Activated T-cell treated with anti-CD3 and anti-CD28 coated beads for 24 hours (primary cell): ENCODE measurements at places on chromosomes 4 and X.

- no peak for DNase-seq
These were observed 46.9 kb downstream of the BMPR1B start for GRCh38 chr4:94804650-94805049.

- DNase-seq = no peak
These were observed 137.3 kb upstream of the ANXA10 start for GRCh38 chr4:167955006-167955405.

- DNase-seq = no peak
These were observed 103.6 kb downstream of the RTL3 start for GRCh38 chrX:78555401-78555980.

DNA sequence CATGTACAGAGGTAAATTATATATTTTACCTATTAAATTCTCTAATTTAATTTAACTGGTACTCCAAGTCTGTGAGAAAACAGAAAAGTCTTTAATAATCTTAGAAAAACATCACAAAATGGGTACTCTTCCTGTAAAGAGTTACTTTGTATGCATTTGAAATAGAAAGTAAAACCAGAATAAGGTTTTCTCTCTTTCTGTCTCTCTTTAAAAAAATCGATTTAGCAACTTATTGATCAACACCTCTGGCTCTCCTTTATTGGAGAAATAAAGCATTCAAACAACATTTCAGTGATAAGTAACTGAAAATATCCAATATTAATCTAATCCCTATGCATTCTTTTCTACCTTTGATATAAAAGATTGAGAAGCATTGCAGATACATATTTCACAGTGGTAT lies 27.4 kb downstream of the ATOH1 start:
- DNase-seq = no peak

DNA sequence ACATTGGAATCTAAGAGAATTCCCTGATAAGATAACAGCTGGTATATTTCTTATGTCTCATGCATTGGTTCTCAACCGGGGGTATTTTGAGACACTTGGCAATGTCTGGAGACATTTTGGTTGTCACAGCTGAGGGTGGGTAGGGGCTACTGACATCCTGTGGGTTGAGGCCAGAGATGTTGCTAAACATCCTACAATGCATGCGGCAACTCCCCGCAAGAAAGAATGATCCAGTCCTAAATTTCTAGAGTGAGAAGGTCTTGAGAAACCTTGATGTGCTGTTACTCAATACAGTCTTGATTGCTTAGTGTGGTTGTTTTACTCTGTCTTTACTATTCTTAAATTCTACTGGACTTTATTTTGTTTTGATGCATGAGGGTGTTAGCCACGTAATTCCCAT lies 287.2 kb downstream of the FRMPD4 start:
- DNase-seq = no peak

GRCh38 chrX:81412428-81412827 lies 210.5 kb downstream of the SH3BGRL start:
- no peak for DNase-seq

GRCh38 chr4:74878323-74878722 lies 54.6 kb upstream of the PARM1 start:
- DNase-seq = no peak

- no peak for DNase-seq
These were observed 28.2 kb upstream of the NEIL3 start for GRCh38 chr4:177281351-177281909.
